ENCODE measurements at places on chromosomes 5 and 9.

DNA sequence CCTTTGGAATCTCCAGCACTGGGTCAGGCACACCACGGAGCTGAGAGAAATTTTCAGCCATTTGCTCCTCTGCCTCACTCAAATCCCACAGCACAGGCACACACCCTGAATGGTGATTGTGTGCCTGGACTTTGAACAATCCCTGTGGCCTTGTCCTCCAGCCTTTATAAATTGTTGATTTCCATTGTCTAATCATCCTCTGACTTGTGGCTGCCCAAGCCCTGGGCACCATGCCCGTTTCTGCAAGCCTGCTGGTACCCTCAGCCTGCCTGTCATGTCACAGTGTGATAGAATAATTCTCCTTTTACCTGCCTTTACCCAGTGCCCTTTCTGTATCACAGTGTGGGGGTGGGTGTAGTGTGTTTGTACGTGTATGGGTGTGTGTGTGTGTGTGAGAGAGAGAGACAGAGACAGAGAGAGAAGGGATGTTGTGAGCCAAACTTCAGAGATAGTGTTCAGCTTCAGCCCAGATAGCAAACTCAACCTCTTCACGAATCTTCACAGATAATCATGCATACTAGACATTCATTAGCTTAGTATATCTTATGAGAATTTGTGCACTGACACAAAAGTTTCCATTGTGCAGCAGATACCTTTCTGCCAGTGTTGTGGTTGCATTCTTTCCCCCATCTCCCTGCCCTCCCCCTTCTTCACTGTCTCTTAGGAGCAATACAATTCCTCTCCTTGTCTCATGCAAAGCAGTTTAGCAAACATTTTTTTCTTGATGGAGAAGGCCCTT lies 27.8 kb upstream of the SLC44A1 start:
- no peak for DNase-seq

- DNase-seq = no peak
Observed at GRCh38 chr5:143733665-143734455, 78.1 kb upstream of the HMHB1 start.

GRCh38 chr9:34272101-34272541 lies 56.9 kb downstream of the KIF24 start:
- DNase-seq = no peak

DNA sequence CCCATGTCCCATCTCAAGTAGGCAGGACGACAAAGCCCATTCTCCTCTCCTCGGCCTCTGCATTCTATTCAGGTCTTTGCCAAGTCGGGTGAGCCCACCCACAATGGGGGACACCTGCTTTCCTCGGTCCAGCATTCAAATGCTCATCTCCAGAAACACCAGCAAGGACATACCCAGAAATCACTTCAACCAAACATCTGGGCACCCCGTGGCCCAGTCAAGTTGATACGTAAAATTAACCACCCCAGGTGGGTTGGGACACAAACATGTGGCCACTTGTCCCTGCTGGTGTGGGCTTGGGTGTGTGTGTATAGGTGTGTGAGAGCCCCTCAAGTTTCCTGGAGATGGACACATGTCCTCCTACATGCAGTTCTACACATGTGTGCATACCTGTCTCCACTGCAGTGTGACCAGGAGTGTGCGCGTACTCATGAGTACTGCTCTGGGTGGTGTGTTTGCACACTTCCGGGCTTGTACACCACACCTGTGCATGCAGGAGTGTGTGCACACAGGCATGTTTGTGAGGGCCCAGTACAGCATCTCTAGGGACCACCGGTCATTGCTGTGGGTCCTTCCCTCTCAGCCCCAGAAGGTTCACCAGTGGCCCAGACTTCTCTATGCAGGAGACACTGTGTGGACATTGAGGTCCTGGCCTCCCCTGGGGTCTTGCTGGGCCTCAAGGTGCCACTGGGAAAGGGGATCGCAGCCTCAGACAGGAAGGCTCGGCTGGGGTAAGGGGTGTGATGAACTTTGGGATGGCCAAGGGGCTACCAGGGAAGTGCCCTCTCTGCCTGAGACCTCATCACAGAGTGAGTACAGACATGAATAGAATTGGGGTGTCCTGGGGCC lies 35.4 kb upstream of the RXRA start:
- DNase-seq = no peak

- DNase-seq = no peak
Observed at GRCh38 chr5:140182803-140183367, 7.9 kb downstream of the CYSTM1 start.

DNA sequence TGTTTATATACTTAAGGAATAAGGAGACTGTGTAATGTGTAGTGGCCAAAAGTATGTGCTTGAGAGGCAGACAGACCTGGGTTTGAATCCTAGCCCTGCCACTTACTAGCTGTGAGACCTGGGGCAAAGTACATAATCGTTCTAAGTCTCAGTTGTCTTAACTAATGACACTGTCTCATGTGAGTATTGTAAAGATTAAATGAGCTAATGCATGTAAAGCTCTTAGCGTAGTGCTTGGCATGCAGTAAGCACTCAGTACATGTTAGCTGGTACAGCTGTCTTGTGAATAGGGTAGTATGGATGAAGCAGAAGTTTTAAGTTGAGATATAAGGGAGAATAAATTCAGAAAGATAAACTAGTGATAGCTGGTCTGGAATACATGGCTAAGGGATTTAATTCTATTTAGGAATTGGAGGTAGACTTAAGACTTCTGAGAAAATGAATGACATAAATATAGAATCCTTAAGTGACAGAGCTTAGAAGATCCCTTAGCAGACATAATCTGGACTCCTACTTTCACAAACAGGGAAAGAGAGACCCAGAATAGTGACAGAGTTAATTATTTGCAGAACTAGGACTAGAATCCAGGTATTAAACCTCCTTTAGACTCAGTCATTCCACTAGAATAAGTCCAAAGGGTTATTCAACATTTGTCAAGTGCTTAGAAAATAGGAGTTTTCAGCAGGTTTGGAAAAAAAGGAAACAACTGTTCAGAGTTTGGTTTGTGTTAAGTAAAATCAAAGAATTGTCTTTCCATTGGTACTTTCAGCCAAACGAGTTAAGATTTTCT lies 13.1 kb downstream of the GPR21 start:
- DNase-seq = no peak

GRCh38 chr9:113992276-113992951 lies 85.7 kb downstream of the AMBP start:
- DNase-seq = no peak

- no peak for DNase-seq
Observed at GRCh38 chr9:90033028-90033650, 428.3 kb downstream of the GADD45G start.

- no peak for DNase-seq
Observed at GRCh38 chr5:2269656-2270055, 386.9 kb upstream of the IRX4 start.

GRCh38 chr9:82923912-82924605 lies 138.9 kb downstream of the RASEF start:
- no peak for DNase-seq

GRCh38 chr9:89841456-89841855 lies 236.6 kb downstream of the GADD45G start:
- no peak for DNase-seq

- DNase-seq = no peak
Observed at GRCh38 chr9:101235105-101235866, 149.5 kb downstream of the BAAT start.

DNA sequence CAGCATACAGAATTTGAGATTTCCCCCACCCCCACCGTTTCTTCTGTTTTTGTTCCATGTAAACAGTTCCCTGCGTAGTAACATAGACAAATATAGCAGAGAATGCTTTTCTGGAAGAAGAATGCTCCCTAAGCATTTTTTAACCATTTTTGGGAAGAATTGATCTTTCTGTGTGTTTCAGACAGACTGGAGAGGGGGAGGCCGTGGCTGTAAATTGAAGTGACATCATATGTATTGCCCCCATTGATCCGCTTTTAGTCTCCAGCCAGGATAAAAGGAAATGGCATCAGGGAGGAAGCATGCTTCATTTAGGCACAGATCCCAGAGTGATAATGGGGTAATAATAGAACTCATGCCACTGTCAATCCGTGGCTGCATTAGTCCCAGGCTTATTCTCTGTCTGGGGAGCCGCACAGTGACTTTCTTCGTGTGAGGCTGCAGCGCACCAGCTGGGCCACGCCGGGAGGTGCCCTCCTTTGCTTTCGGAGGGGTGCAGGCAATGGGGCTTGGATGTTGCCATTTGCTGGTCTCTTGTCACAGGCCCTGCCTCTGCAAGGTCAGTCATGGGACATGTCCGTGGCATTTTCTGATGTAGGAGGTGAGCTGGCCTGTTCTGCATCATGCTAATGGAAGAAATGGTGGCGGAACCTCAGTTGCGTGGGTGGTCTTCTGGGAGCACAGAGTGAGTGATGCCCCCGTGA lies 261.5 kb downstream of the FANCC start:
- no peak for DNase-seq

All from stimulated activated CD4-positive, alpha-beta T cell treated with anti-CD3 and anti-CD28 coated beads, Interleukin-1b, Interleukin-23, amount 100 ng/mL, for 4 hours (primary cell).